Stimulated activated CD8-positive, alpha-beta memory T cell treated with anti-CD3 and anti-CD28 coated beads, Interleukin-2, amount 100 ng/mL, for 1 hour (primary cell): ENCODE measurements at places on chromosomes 5 and 9.

DNA sequence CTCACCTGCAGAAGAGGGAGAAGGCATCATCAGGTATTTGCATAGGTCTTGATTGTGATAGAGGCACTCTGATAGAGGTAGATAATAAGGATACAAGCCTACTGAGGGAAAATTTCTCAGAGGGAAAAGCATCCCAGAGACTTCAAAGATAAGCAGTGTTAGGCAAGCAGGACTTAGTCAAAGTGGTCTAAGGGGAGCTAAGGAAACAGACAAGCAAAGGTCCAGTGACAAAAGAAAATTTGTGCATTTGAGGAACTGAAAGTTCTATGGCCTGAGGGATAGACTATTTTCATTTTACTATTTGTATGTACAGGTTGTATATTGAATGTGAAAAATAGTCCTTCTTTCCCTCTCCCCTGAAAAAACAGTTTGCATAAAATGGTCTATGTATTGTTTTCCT is 27.4 kb downstream of the OXCT1 start:
- DNase-seq = no peak

DNA sequence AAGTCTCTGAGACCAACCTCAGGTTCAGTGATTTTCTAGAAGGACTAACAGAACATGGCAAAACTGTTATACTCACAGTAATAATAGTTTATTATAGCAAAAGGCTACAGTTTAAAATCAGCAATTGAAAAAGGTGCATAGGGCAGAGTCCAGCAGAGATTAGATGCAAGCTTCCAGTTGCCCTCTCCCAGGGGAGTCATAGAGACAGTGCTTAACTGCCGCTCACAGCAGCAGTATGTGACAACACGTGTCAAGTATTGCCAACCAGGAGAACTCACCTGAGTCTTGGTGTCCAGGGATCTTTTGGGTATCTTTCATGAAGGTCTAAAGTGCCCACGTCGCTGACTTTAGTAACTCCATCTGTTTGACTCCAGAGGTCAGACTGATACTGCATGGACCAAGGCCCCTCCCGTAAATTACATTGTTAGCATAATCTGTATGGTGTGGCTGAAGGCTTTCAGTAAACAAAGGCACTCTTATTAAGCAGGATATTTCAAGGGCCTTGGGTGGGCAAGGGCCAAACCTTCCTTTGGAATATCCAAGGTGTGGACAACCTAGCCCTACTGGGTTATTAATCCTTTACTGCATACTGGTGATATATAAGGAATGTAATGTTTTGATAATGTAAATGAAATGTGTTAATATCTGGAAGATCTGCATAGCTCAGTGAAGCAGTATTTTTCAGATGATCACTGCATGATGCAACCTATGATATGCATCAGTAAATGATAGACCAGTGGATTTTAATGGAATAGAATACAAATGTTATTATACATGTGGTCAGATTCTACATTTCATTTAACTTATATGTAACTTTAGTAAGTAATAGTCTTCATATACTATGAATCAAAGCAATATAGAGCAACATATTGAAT is 44.0 kb downstream of the RASA1 start:
- DNase-seq = no peak

DNA sequence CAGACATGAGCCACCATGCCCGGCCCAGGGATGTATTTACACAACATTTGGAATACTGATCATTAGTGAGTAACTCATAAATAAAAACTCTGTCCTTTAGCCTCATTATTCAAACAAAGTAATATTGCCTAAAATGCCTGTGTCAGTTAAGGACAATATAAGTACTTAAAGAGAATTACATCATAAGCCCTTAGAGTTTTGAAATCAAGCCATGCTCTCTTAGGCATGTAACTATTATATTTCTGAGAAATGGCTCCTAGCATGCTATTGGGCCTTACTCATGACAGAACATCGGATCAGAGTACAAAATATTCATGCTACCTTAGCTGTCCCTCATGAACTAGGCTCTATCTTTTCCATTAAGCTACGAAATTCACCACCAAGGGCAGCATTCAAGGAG is 309.3 kb downstream of the CHSY3 start:
- no peak for DNase-seq

DNA sequence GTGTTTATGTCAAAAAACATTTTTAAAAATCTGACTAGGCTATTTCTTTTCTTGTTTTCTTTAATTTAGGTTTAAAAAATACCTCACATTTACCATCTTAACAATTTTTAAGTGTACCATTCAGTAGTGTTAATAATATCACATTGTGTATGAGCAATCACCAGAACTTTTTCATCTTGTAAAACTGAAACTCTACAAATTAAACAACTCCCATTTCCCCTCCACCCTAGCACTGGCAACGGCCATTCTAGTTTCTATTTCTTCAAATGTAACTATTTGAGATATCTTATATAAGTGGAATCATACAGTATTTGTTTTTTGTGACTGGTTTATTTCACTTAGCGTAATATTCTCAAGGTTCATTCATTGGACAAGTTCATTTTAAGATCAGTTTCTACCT is 27.7 kb downstream of the PLCXD3 start:
- no peak for DNase-seq

DNA sequence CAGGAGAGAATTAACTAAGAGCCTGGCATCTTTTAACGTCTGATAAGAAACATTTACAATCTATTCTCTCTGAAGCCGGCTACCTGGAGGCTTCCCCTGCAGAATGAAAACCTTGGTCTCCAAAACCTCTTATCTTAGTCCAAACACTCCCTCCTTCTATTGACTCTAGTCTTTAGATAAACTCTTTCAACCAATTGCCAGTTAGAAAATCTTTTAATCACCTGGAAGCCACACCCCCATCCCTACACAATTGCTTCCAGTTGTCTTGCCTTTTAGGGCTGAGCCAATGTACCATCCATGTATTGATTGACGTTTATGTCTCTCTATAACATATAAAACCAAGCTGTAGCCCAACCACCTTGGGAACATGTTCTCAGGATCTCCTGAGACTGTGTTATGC is 1343.1 kb upstream of the C9orf72 start:
- DNase-seq = no peak

DNA sequence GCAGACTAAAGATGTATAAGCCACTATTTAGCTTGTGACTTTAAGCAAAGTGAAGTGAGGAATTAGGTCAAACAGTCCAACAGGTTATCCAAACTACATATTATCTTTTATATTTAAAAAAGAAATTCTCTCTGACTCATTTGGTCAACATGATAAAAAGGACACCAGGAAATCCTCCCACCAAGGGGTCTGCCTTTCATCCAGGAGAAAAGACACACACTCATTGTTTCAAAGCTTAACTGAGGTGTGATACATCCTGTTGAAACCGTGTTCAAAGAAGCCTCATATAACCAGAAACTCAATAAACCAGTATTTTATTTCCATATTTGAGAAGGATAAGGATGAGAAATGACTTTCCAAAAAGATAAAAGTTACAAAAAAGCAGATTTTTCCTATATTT is 417.1 kb downstream of the HCN1 start:
- DNase-seq = no peak

DNA sequence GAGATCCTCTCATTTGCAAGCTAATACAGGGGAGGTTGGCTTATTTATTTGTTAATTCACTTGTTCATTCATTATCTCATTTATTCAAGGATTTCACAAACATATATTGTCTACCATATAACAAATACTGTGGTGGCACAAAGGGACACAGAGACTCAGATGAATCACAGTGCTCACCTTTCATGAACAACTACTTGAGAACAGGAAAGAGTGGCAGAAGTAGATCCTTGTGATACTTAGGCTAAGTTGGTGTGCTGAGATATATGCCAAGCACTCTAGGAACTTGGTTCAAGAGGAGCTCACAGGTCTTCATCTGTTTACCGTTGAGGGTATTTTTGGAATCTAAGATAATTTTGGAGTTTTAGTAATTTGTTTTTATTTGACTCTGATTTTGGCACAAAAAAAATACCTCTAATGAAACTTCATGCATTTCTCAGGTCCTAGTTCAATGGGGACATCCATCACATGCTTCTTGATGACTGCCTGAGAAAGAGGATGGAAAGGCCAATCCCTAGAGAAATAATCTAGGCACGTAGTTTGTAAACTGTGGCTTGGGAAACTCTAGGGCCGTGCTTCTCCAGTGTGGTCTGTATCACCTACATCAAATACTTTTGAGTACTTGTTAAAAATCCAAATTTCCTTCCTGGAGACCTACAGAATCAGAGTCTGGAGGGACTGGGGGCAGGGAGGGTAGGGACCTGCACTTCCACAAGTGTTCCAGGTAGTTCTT is 113.3 kb downstream of the OSTF1 start:
- no peak for DNase-seq

DNA sequence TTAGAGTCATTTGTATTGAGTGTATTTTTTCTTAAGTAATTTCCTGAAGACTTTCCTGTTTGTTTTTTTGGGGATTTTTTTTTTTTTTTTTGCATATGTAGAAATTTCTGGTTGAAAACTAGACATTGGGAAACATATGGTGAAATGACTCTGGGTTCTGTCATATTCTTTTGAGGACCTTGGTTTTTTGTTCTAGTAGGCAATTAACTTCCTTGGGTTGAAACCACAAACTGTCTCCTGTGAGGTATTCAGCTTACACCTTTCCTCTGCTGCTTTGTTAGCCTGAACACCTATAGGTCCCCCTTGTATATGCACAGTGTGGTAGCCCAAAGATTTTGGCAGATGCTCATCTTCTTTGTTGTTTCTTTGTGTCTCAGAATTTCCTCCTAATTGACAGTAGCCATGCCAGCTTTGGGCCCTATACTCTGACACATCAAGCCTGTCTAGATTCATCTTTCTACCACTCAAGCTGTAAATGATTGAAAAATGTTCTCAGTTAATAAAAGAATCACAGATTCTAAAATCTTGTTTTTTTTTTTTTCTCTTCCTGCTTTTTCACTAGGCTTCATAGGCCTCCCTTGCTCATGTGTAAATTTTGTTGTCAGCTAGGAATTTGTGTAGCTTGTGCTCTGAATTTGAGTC is 140.6 kb downstream of the COMMD10 start:
- DNase-seq = no peak

DNA sequence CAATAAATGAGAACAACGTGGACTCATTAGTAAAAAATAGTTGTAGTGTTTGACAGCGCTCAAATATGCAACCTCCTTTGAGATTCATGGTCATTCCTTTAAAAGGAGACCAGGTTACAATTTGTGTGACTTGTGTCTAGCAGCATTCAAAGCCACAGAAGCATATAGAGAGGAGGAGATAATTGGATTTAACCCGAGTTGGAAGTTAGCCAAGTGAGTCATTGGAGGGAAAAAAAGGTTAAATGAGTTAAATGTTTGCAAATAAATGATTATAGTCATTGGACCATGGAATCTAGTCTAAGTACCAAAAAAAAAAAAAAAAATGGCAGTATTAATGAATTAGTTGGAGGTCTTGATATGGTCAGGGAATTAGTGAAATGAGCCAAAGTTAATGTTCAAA is 90.9 kb downstream of the ITGA1 start:
- DNase-seq = no peak

GRCh38 chr9:130993303-130994030 is 15.5 kb upstream of the LAMC3 start:
- DNase-seq = no peak

- DNase-seq = no peak
Observed at GRCh38 chr5:140342287-140342686, 4.1 kb downstream of the HBEGF start.

DNA sequence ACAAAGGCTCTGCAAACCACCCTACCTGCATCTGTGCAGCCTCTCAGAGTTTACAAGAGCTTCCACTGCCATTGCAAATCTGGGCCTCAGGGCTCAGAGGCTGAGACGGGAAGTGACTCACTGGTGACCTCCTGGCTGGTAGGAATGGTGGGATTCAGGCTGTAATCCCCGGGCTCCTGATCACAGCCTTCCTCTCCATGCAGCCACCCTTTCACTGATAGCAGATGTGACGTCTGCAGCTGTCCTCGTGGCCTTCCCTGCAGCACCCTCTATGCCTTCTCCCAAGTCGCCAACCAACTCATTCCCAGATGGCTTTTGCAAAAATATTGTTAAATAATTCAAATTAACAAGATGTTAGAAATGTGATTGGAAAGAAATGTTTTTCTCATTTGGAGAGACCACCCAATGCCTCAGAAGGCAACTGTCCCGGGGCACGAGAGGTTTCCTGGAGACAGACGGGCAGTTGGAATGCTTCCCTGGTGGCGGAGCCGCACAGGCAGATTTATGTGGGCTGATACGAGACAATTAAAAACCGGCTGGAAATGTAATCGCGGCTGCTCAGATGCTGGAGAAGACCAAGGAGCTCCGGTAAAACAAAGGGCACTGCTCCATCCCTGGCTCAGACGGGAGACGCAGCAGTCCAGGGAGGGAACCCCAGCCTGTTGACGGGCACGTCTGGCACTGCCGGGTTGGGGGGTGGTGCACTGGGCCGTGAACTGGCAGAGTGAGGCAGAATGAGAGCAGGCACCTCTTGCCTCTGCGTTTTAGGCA is 34.4 kb upstream of the SLC25A51 start:
- DNase-seq = no peak

- DNase-seq = no peak
Observed at GRCh38 chr9:33714989-33715388, 80.4 kb upstream of the PRSS3 start.

GRCh38 chr5:168176941-168177340 is 114.5 kb upstream of the WWC1 start:
- no peak for DNase-seq

DNA sequence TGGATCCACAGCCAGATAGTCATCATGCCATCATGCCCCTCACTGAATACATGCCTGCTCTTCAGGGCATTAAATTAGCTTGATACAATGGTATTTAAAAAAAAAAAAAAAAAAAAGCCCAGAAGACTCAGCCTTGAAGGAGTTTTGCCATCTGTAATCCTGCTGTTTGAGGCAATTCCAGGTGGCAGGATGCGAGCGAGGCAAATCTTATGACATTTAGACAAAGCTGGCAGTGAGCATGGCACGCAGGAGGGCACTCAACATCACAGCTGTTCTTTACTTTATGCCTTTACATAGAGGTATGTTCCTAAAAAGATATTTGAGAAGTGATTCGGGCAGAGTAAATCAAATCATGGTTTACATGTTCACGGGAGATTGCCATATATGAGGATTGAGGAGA is 692.0 kb upstream of the DMAC1 start:
- no peak for DNase-seq

- DNase-seq = no peak
Observed at GRCh38 chr9:35367451-35367850, 122.5 kb upstream of the RUSC2 start.

GRCh38 chr5:159091065-159091464 is 8.7 kb downstream of the EBF1 start:
- no peak for DNase-seq
